ENCODE measurements at places on chromosomes 11 and 22.

GRCh38 chr11:40289370-40289769 is 1170.1 kb downstream of the LRRC4C start:
- no peak for DNase-seq

DNA sequence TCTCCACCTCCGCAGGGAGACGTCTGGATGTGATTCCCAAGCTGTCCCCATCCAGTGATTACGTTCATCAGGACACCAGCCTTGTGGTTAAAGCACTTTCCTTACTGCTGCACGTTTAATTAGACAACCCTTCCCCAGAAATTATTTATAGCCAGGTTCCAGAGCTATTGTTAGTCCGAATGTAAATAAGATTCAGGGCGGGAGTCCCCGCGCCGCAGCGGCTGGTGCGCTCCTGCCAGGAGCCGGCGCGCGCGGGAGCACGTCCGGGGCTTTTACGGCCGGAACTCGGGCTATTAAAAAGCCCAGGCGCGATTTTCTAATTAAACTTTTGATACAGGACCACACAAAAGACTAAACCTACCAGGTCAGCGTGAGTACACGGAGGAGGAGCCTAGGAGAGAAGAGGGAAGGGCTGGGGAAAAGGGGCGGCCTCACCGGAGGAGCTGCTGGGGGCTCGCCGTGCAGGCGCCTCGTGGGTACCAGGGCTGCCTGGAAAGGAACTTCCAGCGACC is 538.3 kb downstream of the OPCML start:
- no peak for DNase-seq

- DNase-seq: peak; percentile 55
Observed at GRCh38 chr11:79503028-79503427, 62.2 kb upstream of the TENM4 start.

- DNase-seq: no peak
Observed at GRCh38 chr22:46598737-46599424, 21.3 kb upstream of the GRAMD4 start.

DNA sequence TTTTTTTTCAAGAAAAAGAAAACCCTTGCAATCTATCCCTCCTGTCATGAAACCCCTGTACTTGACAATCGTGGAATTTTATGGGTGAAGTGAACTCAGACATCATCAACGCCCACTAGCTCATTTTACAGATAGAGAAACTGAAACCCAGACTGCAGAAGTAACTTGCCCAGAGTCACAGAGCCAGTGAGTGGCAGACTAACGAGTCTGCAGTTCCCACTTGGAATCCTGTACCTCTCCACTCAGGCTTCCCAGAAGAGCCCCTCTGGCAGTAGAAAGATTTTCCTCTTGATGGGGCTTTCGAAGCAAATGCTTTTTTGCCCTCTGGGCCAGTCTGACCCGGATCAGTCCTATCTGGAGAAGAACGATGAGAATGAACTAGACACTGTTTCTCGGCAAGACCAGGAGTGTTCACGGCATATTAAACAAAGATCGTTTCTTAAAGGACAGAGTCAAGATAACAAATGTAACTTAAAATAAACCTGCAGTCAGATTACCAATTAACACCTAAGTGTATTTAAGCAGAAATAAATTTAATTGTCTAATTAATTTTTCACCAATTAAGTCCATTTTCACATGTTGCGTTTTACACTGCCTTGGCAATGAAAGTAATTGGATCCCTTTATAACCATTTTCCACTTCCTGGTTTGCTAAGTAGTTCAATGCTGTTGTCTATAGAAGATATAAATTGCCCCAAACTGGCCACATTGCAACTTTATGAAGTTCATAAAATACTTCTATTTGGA is 61.3 kb upstream of the CREB3L1 start:
- no peak for DNase-seq

Data from C1 segment of cervical spinal cord (tissue), 14 donors.